Camera-type eye (tissue), 1 donor: ENCODE measurements at places on chromosomes 13 and 19. TPM values are rescaled to one million over a fixed set of nuclear protein-coding genes. Genes with fewer than 3 reads are reported as not detected.

Gene TSKS
- total RNA-seq: 0.22 TPM

Gene ZNF563
- total RNA-seq: 10.9 TPM

Gene CCDC106
- 10.9 TPM for total RNA-seq

Gene ETV2
- not detected for total RNA-seq

Gene SIGLEC6
- 0.82 TPM for total RNA-seq

Gene KLK2
- not detected for total RNA-seq
